Mammary epithelial cell (primary cell): ENCODE measurements at places on chromosomes 11 and 22. TPM values are rescaled to one million over a fixed set of nuclear protein-coding genes. Genes with fewer than 3 reads are reported as not detected.

ADM gene
- 231 TPM for total RNA-seq

NLRP14 gene
- total RNA-seq = 0.33 TPM

ISX gene
- total RNA-seq = not detected in 2 replicates

POU2AF2 gene
- total RNA-seq = not detected in 2 replicates

YAP1 gene
- total RNA-seq = 160 and 163 TPM in 2 replicates

NPAS4 gene
- total RNA-seq = not detected in 2 replicates

ABCC8 gene
- total RNA-seq = 0.17 TPM

AASDHPPT gene
- total RNA-seq = 41.8 and 47.0 TPM in 2 replicates

MLC1 gene
- total RNA-seq = 0.50 TPM

ASPHD2 gene
- 6.1 and 6.2 TPM in 2 replicates for total RNA-seq

GLYATL1B gene
- not detected for total RNA-seq

HEPHL1 gene
- 36.5 and 60.8 TPM in 2 replicates for total RNA-seq

FGF4 gene
- total RNA-seq = not detected in 2 replicates
